ENCODE measurements at places on chromosomes 11 and 22.

DNA sequence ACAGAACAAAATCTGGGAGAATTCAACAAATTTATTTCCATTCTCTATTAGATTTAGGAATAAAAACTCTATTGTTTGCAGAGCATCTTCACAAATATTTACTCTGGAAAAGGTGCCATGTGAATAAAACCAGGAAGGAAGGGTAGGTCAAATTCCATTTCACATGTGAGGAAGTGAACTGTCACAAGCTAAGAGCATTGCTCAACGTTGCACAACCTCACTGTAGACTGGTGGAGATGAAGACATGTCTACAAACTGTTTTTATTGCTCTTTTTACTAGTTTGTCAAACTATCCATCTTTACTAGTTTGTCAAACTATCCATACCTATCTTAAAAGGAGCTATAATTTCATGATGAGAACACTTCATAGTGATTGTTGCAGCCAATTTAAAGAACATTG is 236.4 kb downstream of the CNTN5 start:
- DNase-seq, result no peak

DNA sequence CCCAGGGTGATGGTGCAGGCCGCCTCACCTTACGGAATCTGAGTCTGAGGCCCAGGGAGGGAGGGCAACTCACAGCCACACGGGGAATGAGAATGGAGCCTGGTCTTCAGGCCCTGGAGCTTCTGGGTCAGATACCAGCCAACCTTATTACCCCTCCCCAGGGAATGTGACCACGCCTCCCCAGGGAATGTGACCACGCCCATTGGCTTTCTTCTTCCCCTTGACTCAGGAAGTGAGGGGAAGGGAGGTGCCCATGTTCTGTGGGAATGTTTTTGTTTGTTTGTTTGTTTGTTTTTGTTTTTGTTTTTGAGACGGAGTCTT is 57.5 kb upstream of the RBFOX2 start:
- no peak for DNase-seq

DNA sequence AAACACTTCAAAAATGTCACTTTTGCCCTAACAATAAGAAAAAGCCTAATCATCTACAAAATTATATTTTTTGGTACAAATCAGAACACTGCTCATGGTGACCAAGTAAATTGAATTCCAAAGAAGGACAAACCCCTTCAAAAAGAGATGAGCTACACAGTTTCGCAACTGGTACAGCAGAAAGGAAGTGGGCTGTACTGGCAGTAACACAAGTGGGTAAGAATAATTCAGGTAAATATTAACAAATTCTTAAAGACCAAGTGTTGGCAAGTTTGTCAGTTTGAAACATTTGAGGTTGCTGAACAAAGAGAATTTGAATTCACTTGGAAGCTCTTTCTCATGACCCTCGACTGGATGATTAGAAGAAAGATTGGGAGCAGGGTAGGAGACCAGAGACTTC is 35.5 kb downstream of the MSANTD4 start:
- DNase-seq, result no peak

- DNase-seq, result no peak
These were observed 11.8 kb upstream of the RAPSN start for GRCh38 chr11:47460571-47461235.

DNA sequence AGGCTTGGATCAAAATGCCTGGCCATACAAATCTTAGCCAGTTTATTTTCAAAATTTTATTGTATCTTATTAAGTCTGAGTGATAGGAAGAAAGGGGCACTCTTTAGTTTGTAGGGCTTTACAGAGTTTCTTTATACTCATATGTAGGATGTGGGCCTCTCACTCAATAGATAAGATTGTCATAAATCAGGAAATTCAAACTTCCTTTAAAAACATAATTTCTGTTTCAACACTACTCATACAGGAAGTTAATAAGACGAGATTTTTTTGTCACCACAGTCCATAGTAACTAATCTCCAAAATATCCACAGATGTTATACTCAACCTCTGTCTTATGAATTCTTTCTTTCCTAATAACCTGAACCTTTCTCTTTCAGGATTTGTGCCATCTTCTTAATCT is 13.3 kb upstream of the OR56B4 start:
- no peak for DNase-seq

GRCh38 chr11:121645001-121645400 is 192.2 kb upstream of the SORL1-AS1 start:
- no peak for DNase-seq

GRCh38 chr11:67002297-67002913 is 20.5 kb upstream of the SYT12 start:
- no peak for DNase-seq

DNA sequence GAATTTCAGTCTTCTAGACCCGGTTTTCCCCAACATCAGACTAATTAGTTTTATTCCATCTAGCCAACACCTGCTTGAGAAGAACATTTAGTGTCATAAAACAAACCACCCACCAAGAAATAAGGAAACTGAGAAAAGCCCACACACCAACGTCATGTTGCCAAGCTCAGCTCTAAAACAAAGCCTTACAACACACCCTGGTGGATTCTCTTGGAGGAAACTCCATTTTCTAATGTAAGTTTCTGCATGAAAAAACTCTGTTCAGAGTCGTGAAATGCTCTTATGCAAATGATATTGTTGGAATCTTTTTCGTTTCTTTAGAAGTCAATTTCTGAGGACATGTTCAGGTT is 105.0 kb upstream of the RAG2 start:
- DNase-seq, result no peak

DNA sequence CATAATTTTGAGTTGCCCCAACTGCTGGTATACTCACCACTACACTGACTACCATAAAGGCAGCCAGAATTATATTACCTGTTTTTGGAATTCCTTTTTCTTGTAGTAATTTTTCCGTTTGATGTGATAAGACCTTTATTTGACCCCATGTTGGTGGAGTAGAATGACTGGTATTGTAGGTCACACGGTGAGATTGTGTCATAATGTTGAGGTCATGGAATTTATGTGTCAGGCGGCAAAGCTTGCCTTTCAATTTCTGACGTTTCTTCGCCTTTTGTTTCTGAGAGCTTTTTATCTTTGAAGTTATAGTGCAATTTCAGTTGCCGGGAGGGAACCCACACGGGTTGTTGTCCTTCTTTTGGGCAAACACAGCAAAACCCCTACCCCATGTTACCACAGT is 13.0 kb downstream of the OR52K1 start:
- no peak for DNase-seq

GRCh38 chr11:64355078-64355940 is 3.7 kb upstream of the RPS6KA4 start:
- peak; percentile 65 for DNase-seq

DNA sequence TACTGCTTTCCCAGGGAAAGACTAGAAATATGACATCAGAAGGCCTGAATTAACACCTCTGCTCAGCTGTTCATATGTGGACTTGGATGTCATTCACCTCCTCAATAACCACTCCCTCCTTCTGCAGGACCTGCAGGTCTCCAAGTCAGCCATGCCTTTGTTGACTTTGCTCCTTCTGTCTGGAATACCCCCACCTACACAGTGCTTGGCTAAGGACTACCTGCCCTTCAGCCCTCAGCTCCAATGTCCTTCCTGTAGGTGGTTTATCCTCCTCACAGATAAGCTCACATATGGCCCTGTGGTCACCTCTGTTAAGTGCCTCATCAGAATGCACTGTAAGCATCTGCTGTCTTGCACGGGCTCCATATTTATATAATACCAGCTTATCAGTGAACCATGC is 26.4 kb upstream of the FAT3 start:
- no peak for DNase-seq

- DNase-seq, result no peak
These were observed 713 bp upstream of the ARL14EP start for GRCh38 chr11:30322191-30322590.

DNA sequence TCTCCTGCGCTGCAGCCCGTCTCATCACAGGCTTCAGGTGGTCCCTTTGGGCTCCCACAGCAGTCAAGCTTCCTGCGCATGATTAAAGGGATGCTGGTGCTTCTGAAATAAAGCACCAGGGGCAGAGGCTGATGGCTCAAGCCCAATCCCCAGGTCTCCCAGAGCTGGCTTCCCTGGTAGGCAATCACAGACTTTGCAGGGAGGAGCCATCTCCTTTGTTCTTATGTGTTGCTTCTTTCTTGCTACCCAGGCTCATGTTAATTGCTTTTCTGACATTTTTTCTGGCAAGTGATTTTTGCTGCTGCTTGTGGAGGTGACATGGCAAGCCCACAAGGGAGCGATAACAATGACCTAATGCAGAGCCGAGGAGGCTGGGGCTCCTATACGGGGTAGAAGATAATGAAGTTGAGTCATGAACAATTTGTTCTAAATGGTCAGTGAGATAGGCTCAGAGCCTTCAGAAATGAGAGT is 25.2 kb upstream of the PLET1 start:
- no peak for DNase-seq

Measured in activated CD8-positive, alpha-beta T cell treated with anti-CD3 and anti-CD28 coated beads, Interleukin-2, amount 10 ng/mL, durations not matched to agents 7 days and 5 days (primary cell).